ENCODE measurements at places on chromosomes 2 and 18.
A peak's percentile ranks its signal among the peaks of the same experiment; 100 is the strongest.

DNA sequence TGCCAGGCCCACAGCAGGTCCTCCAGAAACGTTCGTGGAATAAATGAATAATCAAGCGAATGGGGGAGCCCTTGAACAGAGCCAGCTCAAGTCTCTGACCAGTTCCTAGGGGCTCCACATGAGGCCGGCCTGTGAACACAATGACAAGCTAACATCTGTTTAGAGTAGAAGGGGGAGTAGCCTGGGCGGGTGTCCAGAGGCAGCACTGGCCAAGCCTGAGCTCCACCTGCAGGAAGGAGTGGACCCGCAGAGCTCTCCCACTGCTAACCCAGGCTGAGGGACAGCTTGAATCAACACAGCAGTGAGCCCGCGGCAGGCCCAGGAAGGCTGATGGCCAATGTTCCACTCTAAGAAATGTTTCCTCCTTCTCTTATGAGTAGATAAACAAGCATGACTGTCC lies 234.8 kb upstream of the RAB6C start:
- peak; percentile 62 for DNase-seq

DNA sequence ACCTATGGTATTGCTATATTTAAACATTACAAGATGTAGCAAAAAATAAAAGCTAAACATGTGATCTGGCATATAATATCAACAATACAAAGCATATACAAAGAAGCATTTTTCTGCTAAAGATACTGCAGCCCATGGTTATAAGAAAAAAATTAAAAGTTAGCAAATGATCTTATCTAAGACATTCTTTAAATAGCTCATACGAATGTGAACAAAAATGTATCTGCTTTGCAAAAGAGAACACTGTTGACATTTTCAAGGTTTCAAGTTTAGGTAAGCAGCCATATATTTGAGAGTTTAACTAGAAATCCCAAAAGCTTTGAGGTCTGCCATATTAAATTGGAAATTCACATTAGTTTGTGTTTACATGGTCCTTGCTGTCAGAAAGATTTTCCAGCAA lies 301.0 kb upstream of the SLC39A10 start:
- no peak for DNase-seq

GRCh38 chr2:118978064-118978463 lies 36.1 kb downstream of the MARCO start:
- DNase-seq, result no peak

DNA sequence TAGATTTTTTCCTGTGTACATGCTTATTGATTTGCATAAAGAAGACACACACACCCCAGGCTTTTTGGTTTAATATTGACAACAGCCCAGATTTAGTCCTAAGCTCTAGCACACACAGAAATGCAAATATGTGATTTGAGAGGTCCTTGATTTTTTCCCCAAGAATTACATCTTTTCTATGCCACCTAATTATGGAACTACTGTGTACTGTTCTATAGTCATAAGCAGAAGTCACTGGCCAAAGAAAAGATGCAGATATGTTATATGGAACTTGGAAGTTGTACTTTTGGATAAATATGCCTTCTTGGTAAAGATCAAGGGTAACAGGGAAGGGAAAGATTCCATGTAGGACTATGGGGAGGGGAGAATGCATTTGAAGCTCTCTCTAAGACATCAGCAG lies 105.6 kb downstream of the SETBP1 start:
- no peak for DNase-seq

Measured in posterior vena cava (tissue), 2 donors.